Stimulated activated CD8-positive, alpha-beta memory T cell treated with anti-CD3 and anti-CD28 coated beads, Interleukin-7, amount 100 ng/mL, for 1 hour (primary cell): ENCODE measurements at places on chromosomes 7 and 10.

- DNase-seq = no peak
Observed at GRCh38 chr7:27863880-27864279, 123.9 kb downstream of the TAX1BP1 start.

DNA sequence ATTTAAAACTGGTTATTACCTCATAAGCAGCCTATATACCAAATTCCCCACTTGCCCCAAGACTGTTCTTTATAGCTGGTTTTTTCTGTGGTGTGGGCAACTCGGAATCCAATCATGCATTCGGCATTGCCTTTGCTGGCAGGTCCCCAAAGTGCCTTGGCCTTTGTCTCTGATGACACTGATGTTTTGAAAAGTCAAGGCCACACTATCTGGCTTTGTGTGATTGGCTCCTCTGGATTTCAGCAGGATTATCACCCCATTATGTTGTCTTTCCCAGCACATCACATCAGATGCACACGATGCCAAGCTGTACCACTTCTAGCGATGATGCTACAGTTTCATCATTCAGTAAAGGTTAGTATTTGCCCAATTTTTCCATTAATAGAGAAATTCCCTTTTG lies 97.7 kb downstream of the USP6NL start:
- DNase-seq = no peak

GRCh38 chr7:111043561-111043960 lies 47.4 kb upstream of the LRRN3 start:
- DNase-seq = no peak

DNA sequence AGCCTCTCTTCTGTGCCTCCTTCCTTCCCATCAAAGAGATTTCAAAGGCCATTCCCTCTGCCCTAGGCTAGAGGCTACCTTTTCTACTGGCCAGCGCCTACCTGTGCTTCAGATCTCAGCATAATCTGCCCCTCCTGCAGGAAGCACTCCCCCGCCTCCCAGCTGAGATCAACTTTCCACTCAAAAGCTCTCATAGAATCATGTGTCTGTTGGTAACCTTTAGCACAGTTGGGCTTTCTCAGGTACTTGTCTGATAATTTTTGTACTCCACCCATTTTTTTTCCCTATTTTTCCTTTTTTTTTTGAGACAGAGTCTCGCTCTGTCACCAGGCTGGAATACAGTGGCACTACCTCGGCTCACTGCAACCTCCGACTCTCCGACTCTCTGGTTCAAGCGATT lies 231.0 kb upstream of the PRSS58 start:
- no peak for DNase-seq

DNA sequence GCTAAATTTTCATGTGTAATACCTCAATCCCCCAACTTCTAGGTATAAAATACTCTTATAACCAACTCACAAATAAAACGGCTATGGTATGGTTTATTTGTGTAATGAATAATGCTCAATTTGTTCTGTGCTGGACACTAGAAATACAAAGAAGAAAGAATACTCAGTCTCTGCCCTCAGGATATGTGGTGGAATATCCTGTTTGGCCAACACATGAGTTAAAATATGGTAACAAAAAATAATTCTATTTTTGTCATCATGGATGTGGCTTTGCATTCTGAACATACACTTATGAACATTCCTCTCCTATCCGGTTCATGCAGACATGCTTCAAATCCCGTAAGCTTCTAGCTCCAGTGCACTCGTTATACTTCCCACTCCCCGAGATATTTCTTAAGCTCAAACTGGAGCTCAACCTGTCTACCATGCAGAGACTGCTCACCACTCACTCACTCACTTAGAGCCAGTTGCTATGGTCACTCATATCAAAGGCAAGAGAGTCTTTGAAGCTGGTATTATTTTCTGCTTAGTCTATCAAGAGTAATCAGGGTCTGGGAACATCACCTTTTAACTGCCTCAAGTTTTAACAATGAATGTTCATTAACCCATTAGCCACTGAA lies 53.8 kb upstream of the SLC16A12 start:
- DNase-seq = no peak

DNA sequence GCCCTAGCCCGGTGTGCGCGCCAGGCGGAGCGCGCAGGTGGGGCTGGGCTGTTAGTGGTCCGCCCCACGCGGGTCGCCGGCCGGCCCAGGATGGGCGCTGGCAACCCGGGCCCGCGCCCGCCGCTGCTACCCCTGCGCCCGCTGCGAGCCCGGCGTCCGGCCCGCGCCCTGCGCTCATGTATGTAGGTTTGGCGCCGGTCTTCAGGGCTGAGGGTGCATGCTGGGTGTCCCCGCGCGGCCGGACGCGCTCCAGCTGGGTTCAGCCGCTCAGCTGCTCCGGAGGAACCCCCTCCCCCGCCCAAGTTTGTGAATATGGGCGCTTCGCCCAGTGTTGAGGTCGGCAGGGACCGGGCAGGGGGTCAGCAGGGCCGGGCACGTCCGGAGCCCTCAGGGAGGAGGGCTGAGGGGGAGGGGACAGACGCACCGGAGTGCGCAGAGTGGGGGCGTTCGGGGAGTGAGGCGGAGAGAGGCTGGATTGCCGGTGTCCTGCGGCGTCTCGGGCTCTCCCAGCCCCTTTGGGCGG lies 559 bp downstream of the VWC2 start:
- DNase-seq = no peak

DNA sequence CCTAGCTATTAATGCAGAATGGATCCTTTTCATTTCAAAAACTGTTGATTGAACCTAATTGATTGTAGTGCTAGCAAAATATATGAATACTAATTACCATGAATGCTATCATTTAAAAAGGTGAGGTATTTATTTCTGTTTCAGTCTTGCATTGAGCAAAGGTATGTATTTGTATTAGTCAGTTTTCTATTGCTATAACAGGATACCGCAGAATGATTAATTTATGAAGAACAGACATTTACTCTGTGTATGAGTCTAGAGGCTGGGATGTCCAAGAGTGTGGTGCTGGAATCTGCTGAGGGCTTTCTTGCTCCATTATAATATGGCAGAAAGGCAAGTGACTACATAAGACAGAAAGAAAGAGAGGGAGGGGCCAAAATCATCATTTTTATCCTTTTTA lies 199.2 kb downstream of the KIF20B start:
- no peak for DNase-seq

DNA sequence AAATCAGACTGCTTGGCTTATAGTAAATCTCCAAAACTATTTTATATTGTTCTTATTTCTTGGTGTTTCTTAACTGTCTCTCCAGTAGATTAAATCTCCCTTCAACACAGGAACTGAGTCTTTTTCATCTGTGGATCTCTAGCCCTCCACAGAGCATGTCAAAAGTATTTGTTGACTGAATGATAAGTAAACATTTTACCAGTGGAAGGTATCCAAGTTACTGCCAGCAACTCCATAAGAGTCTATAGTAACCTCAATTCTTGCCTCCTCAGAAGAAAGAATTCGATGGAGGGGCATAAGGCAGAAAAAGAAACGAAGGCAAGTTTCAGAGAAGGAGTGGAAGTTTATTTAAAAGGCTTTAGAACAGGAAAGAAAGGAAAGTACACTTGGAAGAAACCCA lies 293.9 kb upstream of the DKK1 start:
- DNase-seq = no peak

GRCh38 chr10:124282326-124282725 lies 136.4 kb downstream of the OAT start:
- no peak for DNase-seq
